Activated CD4-positive, alpha-beta T cell treated with anti-CD3 and anti-CD28 coated beads, Interleukin-2, amount 10 ng/mL, durations not matched to agents 7 days and 5 days (primary cell): ENCODE measurements at places on chromosomes 11 and 22. TPM values are rescaled to one million over a fixed set of nuclear protein-coding genes. Genes with fewer than 3 reads are reported as not detected.

Gene SLC22A8
- total RNA-seq = not detected

Gene FIBIN
- total RNA-seq = not detected

Gene OR6T1
- not detected for total RNA-seq

Gene SHISAL1
- total RNA-seq = not detected

Gene GDPD5
- 62.3 TPM for total RNA-seq

Gene OR52E8
- not detected for total RNA-seq

Gene OR5T2
- total RNA-seq = not detected

Gene OR5B21
- total RNA-seq = not detected

Gene TEX12
- 0.20 TPM for total RNA-seq

Gene OR52N4
- total RNA-seq = 0.89 TPM

Gene CLDN5
- 0.25 TPM for total RNA-seq

Gene NELL1
- not detected for total RNA-seq

Gene SCARF2
- total RNA-seq = 1.2 TPM

Gene MRGPRX3
- not detected for total RNA-seq

Gene APOL3
- 150 TPM for total RNA-seq

Gene MMP10
- not detected for total RNA-seq

Gene FAU
- total RNA-seq = 1,116 TPM

Gene PANX2
- total RNA-seq = 0.10 TPM

Gene ALDH3B1
- total RNA-seq = 0.15 TPM

Gene ANO1
- total RNA-seq = not detected

Gene KCNA4
- not detected for total RNA-seq

Gene CRYAB
- total RNA-seq = not detected

Gene TREH
- not detected for total RNA-seq

Gene OR52K1
- total RNA-seq = not detected

Gene GLYAT
- total RNA-seq = not detected

Gene TRIM49
- total RNA-seq = not detected

Gene OR52A1
- not detected for total RNA-seq

Gene GSTT4
- total RNA-seq = not detected

Gene NNMT
- not detected for total RNA-seq

Gene SNX32
- 2.1 TPM for total RNA-seq

Gene RTN4RL2
- 0.35 TPM for total RNA-seq

Gene CELSR1
- total RNA-seq = 0.23 TPM

Gene MICAL2
- total RNA-seq = 47.3 TPM

Gene ALKBH3
- total RNA-seq = 38.5 TPM

Gene VPS11
- total RNA-seq = 40.0 TPM

Gene OR8G5
- not detected for total RNA-seq

Gene APOA4
- not detected for total RNA-seq

Gene VSIG2
- total RNA-seq = not detected

Gene KIRREL3
- not detected for total RNA-seq

Gene MYBPC3
- not detected for total RNA-seq

Gene MS4A12
- not detected for total RNA-seq

Gene FANCF
- total RNA-seq = 15.7 TPM

Gene MUC2
- not detected for total RNA-seq

Gene GRIK4
- total RNA-seq = not detected

Gene A4GALT
- total RNA-seq = 0.35 TPM

Gene OR8G1
- total RNA-seq = not detected

Gene CRYBB1
- not detected for total RNA-seq
